NCI-H1105 (cell line): ENCODE measurements at places on chromosomes 6 and 20.

- DNase-seq = no peak
These were observed 39.3 kb downstream of the GTF2H5 start for GRCh38 chr6:158207422-158207788.

- DNase-seq = no peak
These were observed 12.1 kb downstream of the NRSN2 start for GRCh38 chr20:358891-359555.

DNA sequence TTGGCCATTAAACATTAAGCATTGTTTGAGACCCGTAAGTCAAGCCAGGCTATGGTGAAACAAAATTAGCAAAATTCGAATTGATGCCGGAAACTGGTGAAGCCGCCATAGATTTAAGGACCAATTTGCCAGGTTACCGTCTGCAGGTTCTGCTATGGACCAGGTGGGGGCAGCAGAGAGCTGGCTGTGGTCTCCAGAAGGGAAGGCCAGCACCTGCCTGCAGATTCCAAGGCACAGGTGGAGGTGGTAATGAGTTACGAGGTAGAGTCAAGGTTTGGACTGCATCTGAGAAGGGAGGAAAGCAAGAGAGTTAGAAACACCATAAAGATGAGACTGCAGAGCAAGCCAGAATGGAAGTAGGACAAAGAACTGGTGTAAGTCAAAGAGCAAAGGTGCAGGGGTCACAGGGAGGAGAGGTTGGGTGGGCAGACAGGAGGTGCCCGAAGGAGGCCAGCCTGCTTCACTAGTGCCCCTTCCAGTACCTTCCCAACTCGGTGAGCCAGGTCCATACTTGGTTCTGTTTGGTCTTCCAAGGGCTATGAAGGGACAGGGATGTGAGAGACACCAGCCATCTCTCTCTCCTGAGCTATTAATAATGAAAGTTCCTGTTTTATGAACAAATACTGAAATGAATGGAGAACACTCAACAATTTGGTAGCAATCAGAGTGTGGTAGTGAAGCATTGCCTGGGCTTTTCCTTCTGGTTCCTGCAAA lies 131.6 kb upstream of the ESR1 start:
- peak; percentile 33 for DNase-seq

DNA sequence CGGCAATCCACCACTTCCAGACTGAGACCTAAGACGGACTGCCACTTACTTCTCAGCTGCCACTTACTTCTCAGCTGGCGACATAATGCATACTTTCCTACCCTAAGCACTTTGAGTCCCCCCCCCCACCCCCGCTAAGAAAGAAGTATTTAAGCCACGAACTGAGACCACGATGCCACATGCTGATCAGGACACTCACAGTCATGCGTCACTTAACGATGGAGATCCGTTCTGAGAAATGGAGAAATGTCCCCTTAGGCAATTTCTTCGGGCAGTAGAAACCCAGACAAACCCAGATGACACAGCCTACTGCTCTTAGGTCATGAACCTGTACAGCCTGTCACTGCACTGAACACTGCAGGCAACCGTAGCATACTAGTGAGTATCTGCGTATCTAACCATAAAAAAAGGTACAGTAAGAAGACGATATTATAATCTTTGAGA lies 690 bp downstream of the IFNGR1 start:
- DNase-seq = no peak

GRCh38 chr6:148590883-148591282 lies 155.9 kb upstream of the UST start:
- no peak for DNase-seq

DNA sequence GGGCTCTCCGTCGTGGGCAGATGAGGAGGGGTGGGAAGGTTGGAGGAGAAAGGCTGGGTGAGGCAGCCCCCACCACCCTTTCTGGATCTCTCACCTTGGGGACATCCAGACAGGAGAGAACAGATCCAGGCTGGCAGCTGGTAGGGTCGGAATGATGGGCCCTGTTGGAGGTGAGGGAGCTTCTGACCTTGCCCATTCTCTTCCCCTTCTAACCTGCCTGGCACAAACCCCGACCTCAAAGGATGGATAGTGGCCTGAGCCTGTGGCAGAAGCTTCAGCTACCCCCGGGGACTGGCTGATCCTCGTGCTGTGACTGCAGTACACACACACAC lies 6.0 kb upstream of the NPBWR2 start:
- DNase-seq = no peak

DNA sequence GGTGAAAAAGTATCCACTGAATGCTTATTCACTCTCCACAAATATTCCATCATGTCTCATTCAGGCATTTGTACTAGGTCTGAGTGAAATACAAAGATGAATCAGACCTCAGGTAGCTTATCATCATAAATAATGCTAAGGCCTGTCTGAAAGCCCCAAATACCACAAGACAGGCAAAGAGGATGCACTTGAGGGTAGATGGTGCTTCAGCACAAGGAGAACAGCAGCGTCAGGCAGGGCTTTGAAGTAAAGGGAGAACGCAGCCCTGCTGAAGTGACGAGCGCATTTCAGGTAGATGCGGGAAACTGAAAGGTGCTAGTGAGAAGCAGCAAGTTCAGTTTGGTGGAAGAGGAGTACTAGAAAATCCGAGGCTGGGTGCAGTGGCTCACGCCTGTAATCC lies 38.7 kb downstream of the MAP3K5 start:
- no peak for DNase-seq

DNA sequence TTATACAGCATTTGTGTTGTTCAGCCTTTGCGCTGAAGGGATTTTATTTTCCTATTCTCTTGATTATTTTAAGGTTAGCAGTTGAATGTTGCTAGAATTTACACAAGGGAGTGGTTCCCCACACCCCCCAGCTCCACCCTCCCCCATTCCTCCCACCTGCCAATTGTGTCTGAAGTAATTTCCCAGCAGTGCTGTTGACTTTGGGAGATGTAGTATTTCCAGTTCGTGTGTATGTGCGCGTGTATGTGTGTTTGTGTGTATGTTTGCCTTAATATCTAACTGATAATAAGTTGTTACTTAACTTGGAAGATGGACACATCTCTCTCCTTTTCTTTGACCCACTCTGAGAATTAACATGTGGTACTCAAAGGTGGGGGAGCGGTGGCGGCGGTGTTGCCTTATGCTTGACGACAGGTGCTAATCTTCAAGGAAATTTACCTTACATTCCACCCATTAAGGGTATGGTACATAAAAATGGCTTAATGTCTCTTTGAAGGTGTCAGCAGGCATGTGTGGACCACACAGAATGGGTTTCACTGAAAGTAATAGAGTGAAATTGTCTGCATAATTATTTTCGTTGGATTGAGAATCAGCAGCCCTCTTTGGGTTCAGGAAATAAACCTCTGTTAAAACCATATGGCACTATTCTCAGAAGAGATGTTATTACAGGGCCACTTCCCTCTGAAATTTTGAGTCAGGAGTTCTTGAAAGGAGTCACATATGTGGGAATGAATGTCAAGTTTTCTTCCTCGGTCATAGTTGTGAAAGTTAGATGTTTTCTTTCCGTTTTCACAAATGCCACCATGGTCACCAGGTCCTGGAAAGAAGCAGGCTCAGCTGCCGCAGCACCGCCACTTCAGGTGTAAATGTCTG lies 95.6 kb upstream of the SUPT3H start:
- DNase-seq = no peak

DNA sequence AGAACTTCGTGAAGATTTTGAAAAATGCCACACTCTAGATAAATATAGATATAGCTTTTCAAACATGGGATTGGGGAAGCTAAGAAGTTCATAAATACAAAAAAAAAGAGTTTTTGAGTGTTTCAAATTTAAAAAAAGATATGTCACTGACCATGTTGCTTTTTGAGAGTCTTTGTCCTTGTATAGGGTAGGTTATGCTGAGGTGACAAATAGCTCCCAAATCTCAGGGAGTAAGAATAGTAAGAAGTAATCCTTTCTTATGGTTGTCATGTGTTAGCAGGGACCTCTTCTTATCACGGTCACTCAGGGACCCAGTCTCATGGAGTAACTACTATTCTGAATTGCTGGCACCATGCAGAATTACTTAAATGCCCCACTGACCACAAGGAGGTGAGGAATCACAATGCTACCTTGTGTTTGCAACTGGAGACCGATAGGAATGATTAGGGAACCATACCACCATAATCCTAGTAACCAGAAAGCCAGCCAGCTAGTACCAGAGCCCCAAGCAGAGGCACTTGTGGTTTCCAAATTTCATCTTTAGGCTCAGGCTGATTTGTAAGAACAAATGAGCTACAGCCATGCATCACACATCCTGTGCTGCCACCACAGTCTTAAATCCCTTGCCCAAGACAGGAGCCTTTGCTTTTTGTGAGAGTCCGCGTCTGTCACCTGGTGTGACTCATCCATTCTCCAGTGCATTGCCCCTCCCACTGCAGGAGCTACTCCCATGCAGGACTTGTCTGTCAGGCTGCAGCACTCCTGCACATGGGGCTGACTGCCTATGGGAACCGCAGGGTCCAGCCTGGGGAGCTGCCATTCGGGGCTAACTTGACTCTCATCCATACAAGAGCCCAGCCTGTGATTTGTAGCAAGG lies 42.4 kb upstream of the ADGRF4 start:
- DNase-seq = no peak

- DNase-seq = no peak
These were observed 203.7 kb downstream of the BMP7 start for GRCh38 chr20:57062696-57063270.

- DNase-seq = no peak
These were observed 161.7 kb downstream of the GRM1 start for GRCh38 chr6:146190581-146190980.

GRCh38 chr6:89311853-89312531 lies 3.1 kb downstream of the GABRR2 start:
- peak; percentile 39 for DNase-seq

DNA sequence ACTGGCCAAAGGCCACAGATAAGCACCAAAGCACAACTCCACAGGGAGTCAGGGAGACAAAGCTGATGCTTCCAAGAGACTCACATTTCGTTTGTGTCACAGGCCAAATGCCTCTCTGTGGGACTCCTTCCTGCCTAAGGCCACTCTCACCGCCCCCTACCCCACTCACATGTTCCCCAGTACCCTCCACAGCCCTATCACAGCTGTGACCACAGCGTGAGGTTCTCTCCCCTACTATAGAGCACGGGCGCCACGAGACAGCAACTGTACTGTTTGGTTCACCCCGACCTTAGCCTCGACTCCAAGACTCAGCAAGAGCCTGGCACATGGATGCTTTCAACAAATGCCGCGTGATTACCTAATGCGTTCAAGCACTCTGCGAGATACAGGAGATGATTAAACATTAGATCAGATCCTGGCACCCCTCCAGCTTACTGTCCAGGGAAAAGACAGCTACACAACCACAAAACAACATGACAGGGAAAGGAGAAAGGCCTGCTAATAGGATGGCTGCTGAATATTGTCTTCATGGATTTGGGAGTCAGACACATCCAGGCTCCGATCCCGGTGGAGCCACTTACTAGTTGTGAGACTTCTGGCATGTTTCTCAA lies 105.5 kb downstream of the AGPAT4 start:
- DNase-seq = peak; percentile 56

- no peak for DNase-seq
These were observed 182.7 kb upstream of the SALL4 start for GRCh38 chr20:51985013-51985415.

GRCh38 chr6:15420959-15421438 lies 175.1 kb downstream of the JARID2 start:
- no peak for DNase-seq

GRCh38 chr20:20849161-20849560 lies 136.7 kb upstream of the RALGAPA2 start:
- no peak for DNase-seq

GRCh38 chr6:140182821-140183220 lies 808.4 kb upstream of the CITED2 start:
- DNase-seq = no peak

GRCh38 chr6:87553159-87553765 lies 36.5 kb downstream of the RARS2 start:
- no peak for DNase-seq

GRCh38 chr6:14674458-14674857 lies 556.9 kb downstream of the CD83 start:
- DNase-seq = no peak

DNA sequence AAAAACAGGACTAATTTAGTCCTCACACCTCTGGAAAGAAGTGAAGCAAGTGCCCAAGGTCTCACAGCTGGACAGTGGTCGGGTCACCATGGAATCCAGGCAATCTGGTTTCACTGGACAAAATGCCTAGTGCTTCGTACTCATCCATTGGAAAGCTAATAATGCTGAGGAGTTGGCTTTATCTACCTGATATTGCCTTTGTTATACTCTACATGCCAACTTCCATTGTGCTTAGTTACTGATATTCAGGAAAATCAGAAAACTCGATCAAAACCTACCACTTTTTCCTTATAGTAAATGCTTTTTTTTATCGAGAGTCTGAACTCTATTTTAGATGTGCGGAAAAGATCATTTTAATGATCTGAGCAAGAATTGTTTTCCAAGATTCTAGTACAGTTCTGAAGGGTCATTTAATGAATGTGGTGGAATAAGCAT lies 966 bp downstream of the CFAP206 start:
- DNase-seq = no peak

GRCh38 chr6:166775180-166775922 lies 148.3 kb upstream of the RPS6KA2 start:
- peak; percentile 89 for DNase-seq

GRCh38 chr6:96604420-96604819 lies 41.5 kb downstream of the FHL5 start:
- DNase-seq = no peak

GRCh38 chr6:71388856-71389527 lies 100.4 kb downstream of the OGFRL1 start:
- no peak for DNase-seq

DNA sequence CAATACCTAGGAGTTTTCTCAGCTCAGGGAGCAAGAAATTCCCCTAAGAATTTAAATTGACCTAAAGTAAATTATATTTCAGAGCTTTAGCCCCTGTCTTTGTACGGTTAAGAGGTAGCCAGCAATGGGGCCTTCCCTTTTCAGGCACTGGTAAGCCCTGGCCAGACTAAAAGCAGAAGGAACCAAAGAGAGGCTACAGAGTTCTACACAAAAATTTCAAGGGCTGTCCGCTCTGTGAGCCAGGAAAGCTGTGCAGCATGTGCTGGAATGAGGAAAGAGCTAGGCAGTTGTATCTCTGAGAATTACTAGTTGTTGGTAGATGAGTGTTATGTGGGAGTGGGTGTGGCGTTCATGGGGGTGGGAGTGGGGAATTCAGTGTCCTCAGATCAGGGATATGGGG lies 96.3 kb upstream of the MAFB start:
- DNase-seq = no peak

- DNase-seq = no peak
These were observed 228.6 kb downstream of the KCNQ5 start for GRCh38 chr6:72850469-72850868.

DNA sequence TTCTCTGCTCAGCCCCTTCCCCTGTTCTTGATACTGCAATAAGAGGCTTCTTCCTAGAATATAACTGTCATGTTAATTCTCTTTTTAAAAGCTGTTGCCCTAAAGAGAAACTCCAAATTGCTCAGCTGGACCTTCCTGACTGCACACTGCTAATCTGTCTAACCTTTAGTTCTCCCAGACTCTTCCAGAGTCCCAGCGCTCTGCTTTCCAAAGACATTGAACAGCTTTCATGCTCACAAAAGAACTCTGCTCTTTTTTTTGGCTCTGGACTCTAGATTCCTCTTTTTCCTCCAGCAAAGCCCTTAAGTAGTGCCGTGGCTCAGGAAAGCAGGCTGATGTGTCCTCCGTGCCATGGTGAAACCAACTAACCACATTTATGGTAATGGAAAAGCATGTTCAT lies 356.6 kb upstream of the RSPO3 start:
- DNase-seq = no peak
